ENCODE measurements at places on chromosomes 6 and 20.

- no peak for DNase-seq
These were observed 781.4 kb downstream of the QKI start for GRCh38 chr6:164195942-164196281.

DNA sequence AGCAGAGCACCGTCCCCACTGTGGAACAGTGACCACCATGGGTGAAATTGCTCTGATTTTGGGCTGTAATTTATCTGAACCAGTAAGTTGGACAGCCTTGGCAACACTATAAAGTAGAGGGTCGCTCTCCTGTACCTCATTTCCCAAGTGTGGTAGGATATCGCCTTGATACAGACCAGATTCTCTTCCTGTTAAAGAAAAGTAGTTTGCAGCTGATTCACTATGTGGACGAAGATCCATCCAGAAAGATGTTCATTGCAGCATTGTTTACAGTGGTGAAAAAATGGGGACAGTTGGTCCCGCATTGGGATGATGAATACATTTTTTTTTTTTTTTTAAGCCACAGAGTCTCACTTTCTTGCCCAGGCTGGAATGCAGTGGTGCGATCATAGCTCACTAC, 74.3 kb downstream of the SLX4IP start:
- no peak for DNase-seq

DNA sequence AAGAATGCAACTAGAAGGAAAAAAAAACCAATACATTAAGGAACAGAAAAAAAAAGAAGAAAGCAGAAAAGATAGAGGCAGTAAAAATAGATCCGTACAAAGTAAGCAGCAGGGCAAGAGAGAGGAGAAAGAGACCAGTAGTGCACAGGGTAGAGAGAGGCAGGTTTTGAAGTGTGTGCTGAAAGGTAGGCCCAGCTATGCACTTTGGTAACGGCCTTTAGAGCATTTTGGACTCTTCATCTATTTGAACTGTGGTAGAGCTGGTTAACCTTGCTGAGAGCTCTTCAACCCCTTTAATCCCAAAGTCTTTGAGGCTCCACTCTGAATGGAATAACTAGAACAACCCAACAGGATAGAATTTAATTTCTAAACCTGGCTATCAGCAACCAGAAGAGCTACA, 45.2 kb downstream of the ADGRB3 start:
- no peak for DNase-seq

GRCh38 chr6:139407718-139408222, 33.3 kb upstream of the CITED2 start:
- DNase-seq = peak; percentile 74

DNA sequence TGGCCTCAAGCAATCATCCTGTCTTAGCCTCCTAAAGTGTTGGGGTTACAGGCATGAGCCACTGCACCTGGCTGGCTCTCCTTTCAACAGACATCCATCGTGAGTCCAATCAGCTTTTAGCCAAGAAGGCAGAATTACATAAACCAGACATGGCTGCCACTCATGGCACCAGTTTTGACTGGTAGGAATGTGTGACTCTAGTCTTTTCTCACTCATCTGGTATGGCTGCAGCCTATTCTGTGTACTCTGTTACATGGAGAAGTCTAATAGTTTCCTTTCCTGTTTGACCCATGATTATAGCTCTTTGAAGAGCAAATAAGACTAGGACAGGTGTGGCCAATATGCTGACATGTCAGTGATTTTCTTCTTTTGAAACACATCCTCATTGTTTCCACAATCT, 27.0 kb upstream of the RNF144B start:
- no peak for DNase-seq

Data from eye (tissue), 1 donor.